ENCODE measurements at places on chromosomes 3 and 15.

DNA sequence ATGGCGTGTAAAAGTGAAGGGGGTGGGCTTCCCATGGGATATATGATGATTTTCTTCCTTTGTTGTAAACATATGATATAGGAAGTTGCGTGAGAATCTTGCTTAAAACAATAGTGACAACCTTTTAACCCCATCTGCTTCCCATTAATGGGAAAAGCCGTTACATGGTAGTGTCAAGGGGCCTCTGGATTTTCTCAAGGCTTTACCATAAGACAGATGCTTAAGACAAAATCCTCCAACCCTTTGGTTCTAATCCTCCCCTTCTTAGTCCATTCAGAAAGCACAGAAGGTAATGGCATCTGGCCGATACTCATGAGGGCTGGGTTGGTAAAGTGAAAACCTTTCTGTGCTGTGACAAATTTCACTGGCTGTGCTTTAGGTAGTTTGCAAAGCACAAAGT is 25.0 kb downstream of the DPH3 start:
- no peak for DNase-seq

DNA sequence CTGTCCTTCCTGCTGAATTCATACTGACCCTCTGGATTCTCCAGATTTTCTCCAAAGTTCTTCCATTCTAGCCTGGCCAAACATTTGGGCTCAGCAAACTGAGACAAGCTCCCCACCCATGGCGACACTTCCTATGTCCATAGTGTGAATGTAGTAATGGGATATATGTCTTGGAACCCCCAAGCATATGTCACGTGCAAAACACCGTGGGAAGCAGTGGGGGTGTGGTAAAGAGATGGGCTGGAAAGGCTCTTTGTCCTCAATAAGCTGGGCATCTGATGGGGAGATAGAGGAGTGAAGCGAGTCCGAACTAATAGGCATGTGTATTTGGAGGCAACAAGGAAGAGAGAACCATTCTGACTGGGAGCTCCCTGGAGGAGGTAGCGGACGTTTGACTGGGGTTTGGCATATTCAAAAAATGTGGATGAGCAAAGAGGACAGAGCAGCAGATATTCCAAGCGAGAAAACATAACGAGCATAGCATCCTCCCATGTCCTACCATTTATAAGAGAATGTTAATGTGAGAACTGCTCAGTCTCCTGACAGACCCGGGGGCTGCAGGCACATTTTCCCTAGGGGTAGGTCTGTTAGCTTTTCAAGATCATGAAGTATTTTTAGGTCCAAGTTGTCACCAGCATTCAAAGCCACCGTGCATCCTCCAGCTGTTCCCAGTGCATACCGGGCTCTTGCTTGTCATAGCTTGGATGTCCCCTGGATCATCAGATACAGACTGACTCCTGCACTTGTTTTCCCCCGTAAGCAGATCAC is 25.6 kb downstream of the TPM1 start:
- DNase-seq, result no peak

DNA sequence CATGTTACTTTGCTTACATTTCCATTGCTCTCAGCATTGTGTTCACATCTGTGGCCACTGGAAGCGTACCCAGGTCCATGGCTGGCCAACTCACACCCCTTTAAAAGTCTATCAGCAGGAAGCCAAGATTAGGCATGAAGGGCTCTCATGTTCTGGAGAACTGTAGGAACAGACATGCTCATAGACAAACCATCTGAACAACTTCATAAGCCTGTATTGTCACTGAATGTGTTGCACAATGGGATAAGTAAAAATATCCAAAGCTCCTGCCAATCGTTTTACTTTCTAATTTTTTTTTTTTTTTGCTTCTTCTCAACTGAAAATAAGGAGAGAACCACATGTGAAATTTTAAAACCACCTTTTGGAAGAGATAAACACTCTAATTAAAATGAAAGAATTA is 6.4 kb downstream of the RPLP1 start:
- no peak for DNase-seq

DNA sequence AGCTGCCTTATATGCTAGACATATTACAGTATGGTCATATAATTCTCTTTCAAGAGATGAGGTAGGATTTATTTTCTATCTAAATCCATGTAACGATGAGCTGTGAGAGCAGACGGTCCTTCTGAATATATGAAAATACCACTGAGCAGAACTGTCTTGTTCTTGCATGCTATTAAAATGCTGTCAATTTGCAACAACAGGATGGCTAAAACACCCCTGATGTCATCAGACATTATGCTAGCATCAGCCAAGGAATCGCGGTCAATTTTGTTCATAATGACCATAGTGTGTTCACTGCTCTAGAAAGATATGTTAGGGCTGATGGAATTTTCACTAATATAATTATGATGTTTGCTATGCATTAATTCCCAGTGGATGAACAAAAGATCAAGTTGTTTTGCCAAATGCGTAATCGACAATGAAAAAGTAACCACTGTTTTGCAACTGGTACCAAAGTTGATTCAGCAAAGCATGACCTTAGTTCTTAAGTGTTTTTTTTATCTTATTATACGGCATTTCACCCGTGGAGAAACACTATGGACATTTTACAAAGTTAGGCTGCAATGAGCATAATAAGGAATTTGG is 765.4 kb upstream of the NR2F2 start:
- no peak for DNase-seq

- no peak for DNase-seq
Observed at GRCh38 chr3:96657710-96658109, 156.7 kb upstream of the EPHA6 start.

- DNase-seq, result no peak
Observed at GRCh38 chr15:101264011-101264410, 12.2 kb upstream of the CHSY1 start.

DNA sequence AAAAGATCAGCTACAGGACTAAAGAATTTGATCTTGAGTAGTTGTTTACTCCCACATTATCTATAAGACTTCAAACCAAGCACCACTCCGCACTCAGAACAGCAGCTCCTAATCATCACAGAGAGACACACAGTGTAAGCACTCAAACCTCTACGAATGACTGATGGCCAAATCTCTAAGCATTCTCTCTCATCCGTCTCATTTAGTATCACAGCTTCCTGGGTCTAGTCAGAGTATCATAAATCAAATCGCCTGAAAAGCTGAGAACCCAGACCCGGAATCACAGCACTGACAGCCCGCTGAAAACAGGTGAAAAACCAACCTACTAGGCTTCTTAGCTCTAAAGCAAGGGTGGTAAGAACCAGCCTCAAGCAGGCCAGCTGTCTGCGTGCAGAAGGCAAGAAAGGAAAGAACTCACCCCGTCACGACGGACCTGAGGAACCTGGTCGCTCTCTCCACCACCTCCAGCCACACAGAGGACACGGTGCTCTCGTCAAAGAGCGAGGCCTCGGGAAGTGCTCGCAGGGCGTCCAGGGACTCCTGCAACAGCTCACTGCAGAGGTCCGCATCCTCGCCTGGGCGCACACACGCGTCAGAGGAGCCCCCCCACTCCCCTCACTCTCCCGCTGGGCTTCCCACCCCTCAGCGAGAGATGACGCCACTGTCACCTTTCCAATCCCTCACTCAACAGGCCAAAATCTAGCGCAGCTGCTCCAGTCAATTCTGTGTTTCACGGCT is 47.9 kb downstream of the HERC2 start:
- no peak for DNase-seq

- peak; percentile 67 for DNase-seq
Observed at GRCh38 chr3:157239082-157239704, 79.2 kb upstream of the CCNL1 start.

DNA sequence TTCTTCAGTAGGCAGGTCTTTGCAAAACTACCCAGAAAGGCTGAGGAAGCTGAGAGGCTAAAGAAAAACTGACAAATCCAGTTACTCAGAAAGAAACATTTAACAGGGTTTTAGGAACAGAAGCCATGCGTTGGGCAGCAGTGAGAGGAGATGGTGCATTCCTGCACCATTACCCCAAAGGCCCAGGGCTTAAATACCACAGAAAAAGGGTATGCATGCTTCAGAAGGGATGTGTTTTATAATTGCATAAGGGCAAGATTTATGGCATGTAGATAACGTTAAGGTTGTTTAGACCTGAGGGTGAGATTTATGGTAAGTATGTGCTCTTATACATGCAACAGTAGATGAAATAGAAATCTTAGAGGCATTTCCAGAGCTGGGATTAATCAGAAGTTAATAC is 10.0 kb downstream of the C3orf52 start:
- no peak for DNase-seq

DNA sequence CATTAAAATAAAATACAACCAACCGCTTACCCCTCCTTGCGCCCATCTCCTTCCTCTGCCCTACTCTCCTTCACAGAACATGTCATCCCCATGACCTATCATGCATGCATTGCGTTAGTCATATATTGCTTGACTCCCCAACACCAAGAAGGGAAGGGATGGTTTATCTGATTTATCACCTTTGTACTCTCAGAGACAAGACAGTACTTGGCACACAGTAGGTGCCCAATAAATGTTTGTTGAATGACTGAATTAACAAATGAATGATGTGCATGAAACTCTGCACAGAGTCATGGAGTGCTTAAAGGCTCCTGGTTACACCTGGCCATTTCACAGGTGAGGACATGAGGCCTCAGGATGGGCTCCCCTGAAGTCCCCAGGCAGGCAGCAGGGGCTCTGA is 59.7 kb downstream of the IQSEC1 start:
- DNase-seq, result no peak

DNA sequence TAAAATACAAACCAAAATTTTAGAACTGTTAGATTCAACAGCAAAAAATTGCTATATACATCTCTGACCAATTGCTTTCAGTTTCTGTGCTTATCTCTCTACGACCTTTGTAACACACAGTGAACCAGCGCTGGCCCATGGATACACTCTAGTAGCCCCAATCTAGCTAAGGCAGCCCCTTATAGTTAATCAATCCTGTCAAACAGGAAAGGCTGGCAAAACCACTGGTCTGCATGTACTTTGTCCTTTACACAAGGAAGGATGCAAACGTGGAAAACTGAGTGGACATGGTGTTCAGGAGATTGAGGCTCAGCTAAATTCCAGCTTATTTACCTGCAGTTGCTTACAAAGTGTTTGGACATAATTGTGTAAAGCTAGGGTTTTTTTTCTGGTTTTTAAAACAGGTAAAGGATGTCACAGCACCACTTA is 25.9 kb downstream of the ADGRG7 start:
- DNase-seq, result no peak

- DNase-seq, result no peak
Observed at GRCh38 chr3:12443781-12444522, 40.3 kb upstream of the TSEN2 start.

GRCh38 chr15:45425135-45425534 is 46.8 kb upstream of the GATM start:
- DNase-seq, result no peak

GRCh38 chr3:113285226-113285625 is 73.9 kb downstream of the BOC start:
- DNase-seq, result no peak

- DNase-seq, result no peak
Observed at GRCh38 chr3:38121832-38122461, 15.0 kb downstream of the ACAA1 start.

GRCh38 chr15:60313906-60314305 is 83.9 kb downstream of the ANXA2 start:
- no peak for DNase-seq

GRCh38 chr3:48428088-48428571 is 1.8 kb downstream of the PLXNB1 start:
- no peak for DNase-seq

DNA sequence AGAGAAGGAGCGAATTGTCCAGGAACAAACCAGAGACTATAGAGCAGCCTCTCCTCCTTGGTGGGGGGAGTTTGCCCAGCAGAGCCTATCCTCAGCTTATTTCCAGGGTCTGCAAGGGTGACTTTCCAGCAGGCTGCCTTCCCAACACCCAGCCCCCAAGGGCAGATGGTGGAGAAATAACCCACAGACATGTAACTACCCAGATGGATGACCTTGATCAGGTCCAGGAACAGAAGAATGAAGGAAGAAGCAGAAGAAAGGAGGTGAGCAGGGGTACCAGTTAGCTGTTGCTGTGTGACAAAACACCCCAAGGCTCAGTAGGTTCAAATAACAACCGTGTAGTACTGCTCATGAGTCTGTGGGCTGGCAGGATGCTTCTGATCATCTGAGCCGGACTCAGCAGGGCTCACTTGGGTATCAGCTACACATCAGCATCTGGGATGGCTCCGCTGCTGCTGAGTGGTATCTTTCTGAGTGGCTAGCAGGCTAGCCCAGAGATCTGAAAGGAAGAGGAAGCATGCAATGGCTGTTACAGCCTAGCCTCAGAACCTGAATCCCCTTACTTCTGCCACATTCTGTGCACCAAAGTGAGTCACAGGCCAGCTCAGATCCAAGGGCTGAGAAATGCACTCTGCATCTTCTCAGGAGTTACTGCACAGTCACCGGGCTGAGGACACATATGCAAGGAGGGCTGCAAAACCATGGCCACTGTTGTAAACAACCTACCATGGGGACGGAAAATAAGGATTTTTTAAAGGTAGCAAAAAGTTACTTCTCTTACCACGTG is 22.2 kb upstream of the TXNRD3 start:
- no peak for DNase-seq

DNA sequence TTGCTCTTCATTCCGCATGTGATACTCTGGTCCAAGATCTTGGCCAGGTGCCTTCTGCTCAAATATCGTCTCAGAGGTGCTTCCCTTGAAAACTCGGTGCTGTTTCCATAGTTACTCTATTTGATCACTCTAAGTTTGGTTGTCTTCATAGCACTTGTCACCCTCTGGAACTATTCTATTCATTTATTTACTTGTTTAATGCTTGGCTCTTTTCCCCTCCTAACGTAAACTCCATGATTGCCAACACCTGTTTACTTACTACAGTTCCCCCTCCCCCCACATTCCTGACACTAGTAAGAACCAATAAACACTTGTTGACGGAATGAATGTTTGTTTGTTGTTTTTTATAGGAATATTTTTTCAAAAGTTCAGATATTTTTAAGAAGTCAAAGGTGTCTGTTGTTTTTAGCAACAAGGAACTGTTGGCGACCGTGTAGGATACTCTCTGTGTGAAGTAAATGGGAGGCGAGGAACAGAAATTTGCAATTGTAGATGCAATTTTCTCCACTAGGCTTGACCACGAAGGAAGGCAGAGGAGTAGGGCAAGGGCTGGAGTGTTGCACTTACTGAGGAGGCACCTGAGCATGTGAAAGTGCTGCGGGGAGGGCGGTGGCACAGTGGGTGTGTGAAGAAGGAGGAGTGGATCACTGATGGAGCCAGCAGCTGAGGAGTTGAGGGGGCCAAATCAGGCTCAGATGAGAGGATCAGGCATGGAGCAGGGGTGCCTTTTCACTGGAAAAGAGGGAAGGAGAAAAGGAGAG is 48.4 kb downstream of the MOBP start:
- no peak for DNase-seq

Data from activated T-cell treated with anti-CD3 and anti-CD28 coated beads for 4 hours (primary cell).